Aorta (tissue), 5 donors: ENCODE measurements at places on chromosomes 11 and 22.

DNA sequence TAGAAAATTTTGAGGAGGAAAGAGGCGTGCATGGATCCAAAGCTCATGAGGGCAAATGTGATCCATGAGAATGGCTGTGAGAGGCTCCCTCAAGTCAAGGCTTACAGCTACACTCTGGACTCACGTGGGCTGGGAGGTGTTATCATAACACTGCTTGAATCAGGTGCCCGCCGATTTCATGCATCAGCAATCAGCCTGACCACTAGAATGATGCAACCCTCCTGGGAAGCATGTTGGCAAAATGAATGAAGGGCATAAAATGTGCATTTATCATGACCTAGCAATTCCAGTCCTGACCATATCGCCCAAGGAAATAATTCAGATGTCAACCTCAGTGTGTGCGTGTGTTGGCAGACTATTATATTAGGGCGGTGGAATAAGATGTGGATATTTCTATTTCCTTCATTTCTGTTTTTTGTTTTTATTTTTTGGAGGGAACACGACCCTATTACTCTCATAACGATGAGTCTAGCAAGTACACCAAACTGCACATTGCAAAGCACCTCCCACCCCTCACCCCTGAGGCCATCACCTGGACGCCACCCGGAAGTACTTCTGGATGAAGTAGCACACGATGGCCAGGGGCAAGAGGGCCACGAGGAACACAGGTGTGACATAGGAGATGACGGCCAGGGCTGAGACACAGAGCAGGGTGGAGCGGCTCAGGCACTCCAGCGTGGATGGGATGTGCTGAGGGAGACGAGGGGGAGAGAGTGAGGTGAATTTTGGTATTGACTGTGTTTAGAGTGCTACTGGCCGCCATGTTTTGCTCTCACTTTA is 15.7 kb upstream of the KCNJ11 start:
- DNase-seq = no peak

DNA sequence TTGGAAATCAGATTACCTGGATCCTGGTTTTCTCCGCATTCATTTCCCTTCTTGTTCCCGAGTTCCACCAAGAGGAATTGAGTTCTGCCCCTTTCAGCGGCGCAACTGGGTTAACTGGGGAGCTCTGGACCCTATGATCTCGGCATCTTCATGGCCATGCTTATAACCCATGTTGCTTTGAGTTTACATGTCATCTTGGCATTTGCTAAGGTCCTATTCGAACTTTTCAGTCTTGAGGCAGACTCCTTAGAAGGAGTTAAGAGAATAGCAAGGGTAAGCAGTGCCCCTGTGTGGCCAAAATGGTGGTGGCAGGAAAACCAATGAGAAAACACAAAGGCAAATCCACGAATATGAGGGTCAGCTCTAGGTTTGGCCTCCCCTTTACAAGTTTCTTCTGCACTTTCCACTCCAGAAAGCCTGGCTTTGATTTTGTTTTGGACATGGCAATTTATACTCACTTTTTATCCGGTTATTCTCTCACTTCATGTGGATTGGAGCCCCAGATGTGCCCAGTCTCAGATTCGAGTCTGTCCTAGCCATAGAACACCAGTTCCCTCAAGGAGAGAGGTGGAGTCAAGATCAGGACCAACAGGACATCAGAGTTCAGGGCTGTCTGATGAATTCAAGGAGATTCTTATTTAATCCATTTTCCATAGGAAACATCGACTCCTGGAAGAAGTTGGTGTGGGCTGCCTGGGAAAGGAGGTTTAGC is 55.3 kb upstream of the FBXO3 start:
- DNase-seq = peak; percentile 62

DNA sequence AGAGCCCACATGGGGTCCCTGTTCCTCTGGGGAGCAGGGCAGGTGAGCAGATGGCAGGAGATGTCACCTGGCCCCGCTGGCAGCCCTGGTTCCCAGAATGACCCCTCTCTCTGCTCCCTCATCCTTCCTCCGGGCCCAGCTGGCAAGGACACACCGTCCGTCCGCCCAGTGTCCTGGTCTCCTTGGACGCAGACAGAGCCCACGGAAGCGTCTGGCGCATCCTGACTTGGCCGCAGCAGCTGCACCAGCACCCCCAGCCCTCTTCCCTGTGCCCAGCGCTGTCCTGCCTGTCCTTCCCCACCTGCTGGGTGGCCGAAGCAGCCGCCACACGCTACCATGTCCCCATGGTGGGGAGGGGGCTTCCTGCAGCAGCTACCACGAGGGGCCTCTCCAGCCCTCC is 9.6 kb upstream of the CABP7 start:
- no peak for DNase-seq

- DNase-seq = no peak
Observed at GRCh38 chr11:33321422-33321821, 64.2 kb downstream of the HIPK3 start.

- DNase-seq = peak; percentile 56
Observed at GRCh38 chr22:49853981-49854831, 562 bp downstream of the ZBED4 start.
